ENCODE measurements at places on chromosomes 12 and 14. TPM values are rescaled to one million over a fixed set of nuclear protein-coding genes. Genes with fewer than 3 reads are reported as not detected.

GRCh38 chr12:62190689-62191490 is 69.3 kb upstream of the USP15 start:
- DNase-seq, result no peak

GRCh38 chr14:52307905-52308304 is 6.2 kb upstream of the PTGER2 start:
- no peak for DNase-seq

DNA sequence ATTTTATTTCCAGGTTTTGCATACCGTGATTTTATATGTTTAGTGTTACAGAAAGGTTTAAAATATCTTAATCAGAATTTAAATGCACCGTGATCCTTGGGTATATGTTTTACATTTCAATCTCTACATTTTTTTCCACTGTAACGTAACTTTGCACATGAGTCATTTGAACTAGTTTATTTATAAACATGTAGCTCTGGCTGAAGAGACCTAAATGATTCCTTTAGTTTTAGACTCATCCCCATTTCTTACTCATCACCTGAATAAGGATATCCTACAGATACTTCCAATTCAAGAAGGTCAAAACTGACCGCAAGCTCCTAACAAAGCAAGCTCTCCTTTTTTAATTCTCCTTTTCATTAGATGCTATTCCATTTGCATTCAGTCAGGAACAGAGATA is 42.7 kb upstream of the SLC6A15 start:
- no peak for DNase-seq

GRCh38 chr14:75406856-75407255 is 21.0 kb upstream of the JDP2 start:
- no peak for DNase-seq

DNA sequence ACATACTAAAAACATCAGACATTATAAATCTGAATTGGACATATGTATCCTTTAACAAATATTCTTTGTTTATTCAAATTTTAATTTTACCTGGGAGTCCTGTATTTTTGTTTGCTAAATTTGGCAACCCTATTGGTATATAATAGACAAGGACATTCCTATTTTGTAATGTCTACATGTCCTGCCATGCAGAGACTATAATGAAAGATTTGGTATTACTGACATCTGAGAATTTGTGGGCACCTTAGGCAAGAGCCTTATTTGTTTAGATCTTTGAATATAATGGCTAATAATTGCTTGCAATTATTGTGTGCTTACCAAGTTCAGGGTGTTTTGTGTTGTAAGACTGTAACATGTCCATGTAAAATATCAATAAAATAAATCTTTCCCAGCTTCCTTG is 334.4 kb downstream of the KCNH5 start:
- DNase-seq, result no peak

GRCh38 chr12:130017591-130018449 is 114.0 kb upstream of the TMEM132D start:
- DNase-seq, result no peak

- DNase-seq, result no peak
Observed at GRCh38 chr12:126051611-126052107, 986.4 kb downstream of the AACS start.

TAS2R8 gene
- total RNA-seq, result not detected

TCTN1 gene
- total RNA-seq, result 5.5 TPM
